Esophagus squamous epithelium (tissue), 5 donors: ENCODE measurements at places on chromosomes 4 and X. TPM values are rescaled to one million over a fixed set of nuclear protein-coding genes. Genes with fewer than 3 reads are reported as not detected.
A peak's percentile ranks its signal among the peaks of the same experiment; 100 is the strongest.

The MOB1B gene
- 17.9 TPM for total RNA-seq

GRCh38 chr4:150368667-150369066 lies 213.3 kb upstream of the MAB21L2 start:
- H3K36me3 ChIP-seq: no peaks in the 10 kb centered on the region
- H3K27me3 ChIP-seq: no peaks in the 10 kb centered on the region
- no peak overlapping the region for H3K27ac ChIP-seq

- DNase-seq: no peak
- no peaks in the 10 kb centered on the region for H3K36me3 ChIP-seq
- H3K4me3 ChIP-seq: no peak overlapping the region
- H3K27me3 ChIP-seq: no peaks in the 10 kb centered on the region
These were observed 56.7 kb upstream of the ENPP6 start for GRCh38 chr4:184274286-184274951.

DNA sequence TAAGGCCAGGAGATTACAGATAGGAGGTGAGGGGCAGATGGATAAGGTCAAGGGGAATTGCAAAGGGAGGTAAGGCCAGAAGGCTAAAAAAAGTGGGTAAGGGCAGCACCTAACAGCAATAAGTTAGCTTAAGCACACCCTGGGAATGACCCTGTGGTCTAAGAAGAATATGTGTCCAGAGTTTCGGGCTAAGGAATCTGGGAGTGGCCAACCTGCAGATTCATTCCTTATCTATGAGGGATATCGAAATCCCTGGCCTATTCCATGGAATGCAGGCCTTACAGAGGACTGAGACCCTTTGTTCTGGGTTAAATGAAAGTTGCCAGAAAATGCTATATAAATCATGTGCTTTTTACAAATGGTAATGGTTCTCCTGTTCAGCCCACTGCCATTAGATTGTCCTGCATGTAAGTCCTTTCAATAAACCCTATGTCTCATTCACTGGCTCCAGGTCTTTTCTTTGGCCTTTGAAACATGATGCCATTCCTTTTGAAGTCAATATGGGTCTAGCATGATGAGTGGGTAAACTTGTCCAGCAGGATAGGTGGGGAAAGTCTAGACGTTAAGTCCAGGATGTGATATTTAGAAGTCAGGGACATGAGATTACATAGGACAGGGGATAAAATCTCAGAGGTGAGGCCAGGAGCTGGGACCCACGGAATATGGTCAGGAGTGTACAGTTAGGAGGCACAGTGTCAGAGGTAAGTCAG lies 226.2 kb downstream of the TACR3 start:
- H3K27me3 ChIP-seq: no peaks in the 10 kb centered on the region
- no peak for DNase-seq
- no peaks in the 10 kb centered on the region for H3K4me1 ChIP-seq
- no peak overlapping the region for H3K27ac ChIP-seq
- no peak overlapping the region for H3K4me3 ChIP-seq

The DMP1 gene
- total RNA-seq: not detected

The XAGE1A gene
- not detected for total RNA-seq

- H3K4me3 ChIP-seq: no peak overlapping the region
- no peak overlapping the region for H3K27ac ChIP-seq
- H3K4me1 ChIP-seq: peaks cover 3% of the 10 kb centered on the region
- H3K27me3 ChIP-seq: no peaks in the 10 kb centered on the region
- peaks cover 29% of the 10 kb centered on the region for H3K36me3 ChIP-seq
These were observed 13.7 kb downstream of the IRF2 start for GRCh38 chr4:184460499-184461285.

The CXorf65 gene
- total RNA-seq: not detected

The PITX2 gene
- total RNA-seq: 0.66 TPM

The SEC24B gene
- 27.2 TPM for total RNA-seq

DNA sequence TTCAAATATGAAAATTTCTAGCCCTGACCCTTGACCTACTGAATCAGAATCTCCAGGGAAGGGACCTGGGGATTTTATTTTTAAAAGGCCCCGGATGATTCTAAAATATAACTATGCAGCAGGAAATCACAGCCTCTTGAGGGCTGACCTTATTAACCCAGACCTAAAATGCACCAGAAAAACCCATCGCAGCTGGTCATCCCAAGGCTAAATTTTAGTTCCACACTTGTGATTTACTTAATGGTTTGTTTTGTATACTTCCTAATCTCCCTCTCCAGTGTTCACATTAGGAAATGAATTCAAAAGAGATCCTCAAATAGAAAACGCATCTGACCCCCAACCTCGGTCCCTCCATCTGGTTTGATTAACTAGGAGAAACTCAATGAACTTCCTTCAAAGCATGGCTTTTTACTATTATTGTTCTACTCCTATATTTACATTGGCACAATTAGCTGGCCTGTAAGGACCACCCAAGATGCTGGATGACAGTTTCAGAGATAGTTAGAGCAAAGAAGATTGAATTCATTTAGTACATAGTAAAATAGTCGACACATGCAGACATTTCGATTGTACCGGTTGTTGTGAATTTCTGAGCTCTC lies 147.8 kb upstream of the MED14 start:
- H3K36me3 ChIP-seq: no peaks in the 10 kb centered on the region
- H3K4me3 ChIP-seq: no peak overlapping the region
- DNase-seq: no peak
- no peaks in the 10 kb centered on the region for H3K27me3 ChIP-seq

DNA sequence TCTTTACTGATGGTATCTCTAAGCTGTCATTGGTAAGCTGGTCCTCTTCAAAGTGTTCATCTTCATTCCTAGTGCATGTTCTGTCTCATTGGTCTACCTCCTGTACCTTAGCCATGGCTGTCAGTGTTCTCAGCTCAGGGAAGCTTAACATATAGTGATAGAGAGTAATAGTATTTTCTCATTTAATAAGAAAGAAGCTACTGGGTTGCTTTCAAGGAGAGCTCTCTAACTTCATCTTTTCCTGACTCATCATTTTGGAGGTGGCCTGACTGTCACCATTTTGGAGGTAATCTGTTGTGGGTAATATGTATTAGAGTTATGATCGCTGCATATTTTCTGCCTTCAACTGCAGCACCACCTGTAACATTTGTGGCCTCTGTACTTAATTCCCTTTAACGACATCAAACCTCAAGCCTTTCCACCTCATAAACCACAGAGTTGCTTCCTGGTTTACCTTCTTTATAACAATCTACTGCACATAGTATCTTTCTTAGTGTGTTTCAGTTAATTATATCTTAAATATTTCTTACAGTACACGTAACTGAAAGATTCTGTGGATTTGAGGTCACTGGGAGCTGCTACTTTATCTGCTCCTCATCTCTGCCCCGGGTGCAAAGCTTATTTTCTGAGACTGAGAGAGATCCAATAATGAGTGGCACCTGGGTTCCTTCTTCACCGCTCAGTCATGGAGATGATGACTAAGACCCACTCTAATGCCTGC lies 474.0 kb upstream of the TECRL start:
- H3K4me3 ChIP-seq: no peak overlapping the region
- no peaks in the 10 kb centered on the region for H3K4me1 ChIP-seq
- DNase-seq: no peak
- H3K27ac ChIP-seq: no peak overlapping the region
- no peaks in the 10 kb centered on the region for H3K27me3 ChIP-seq

- H3K4me1 ChIP-seq: peaks cover 13% of the 10 kb centered on the region
- no peaks in the 10 kb centered on the region for H3K36me3 ChIP-seq
- H3K27me3 ChIP-seq: no peaks in the 10 kb centered on the region
- no peak overlapping the region for H3K27ac ChIP-seq
- H3K4me3 ChIP-seq: no peak overlapping the region
- DNase-seq: no peak
These were observed 157.2 kb upstream of the USP9X start for GRCh38 chrX:40928076-40928475.

The UCP1 gene
- not detected for total RNA-seq

The PCDH10 gene
- not detected for total RNA-seq

DNA sequence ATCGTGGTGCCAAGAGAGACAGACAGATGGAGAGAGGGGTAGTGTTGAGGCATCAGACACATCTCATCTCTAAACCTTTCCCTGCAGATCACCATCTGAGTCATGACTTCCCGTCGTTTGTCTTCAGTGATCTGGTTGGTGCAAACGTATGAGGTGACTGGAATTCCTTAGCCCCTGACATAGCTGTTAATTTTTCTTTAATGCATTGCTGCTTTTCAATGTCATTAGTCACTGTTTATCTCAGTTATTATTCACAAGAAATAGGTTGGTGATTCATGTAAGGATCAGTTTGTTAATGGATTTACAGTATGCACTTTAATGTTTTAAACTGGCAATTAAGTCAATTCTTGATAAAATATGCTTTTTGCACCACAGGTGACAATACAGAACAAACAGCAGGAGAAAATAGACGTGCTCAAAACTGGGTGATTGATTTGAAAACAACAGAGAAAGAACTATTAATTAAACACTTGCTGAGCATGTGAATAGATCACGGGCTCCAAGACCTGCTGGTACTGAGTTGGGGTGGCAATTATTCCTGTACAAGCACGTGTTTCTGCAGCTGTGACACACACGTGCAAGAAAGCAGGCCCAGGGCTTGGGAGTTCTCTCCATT lies 1.3 kb upstream of the TMEM154 start:
- no peak for DNase-seq
- H3K4me1 ChIP-seq: peaks cover 75% of the 10 kb centered on the region
- no peak overlapping the region for H3K4me3 ChIP-seq
- H3K27ac ChIP-seq: peak overlapping the region; percentile 89

The VEGFD gene
- 0.61 TPM for total RNA-seq

The RTL3 gene
- total RNA-seq: 0.19 TPM

GRCh38 chr4:148021686-148022085 lies 289.8 kb downstream of the ARHGAP10 start:
- H3K27me3 ChIP-seq: no peaks in the 10 kb centered on the region
- no peak for DNase-seq
- H3K36me3 ChIP-seq: no peaks in the 10 kb centered on the region
- H3K4me1 ChIP-seq: peaks cover 43% of the 10 kb centered on the region

DNA sequence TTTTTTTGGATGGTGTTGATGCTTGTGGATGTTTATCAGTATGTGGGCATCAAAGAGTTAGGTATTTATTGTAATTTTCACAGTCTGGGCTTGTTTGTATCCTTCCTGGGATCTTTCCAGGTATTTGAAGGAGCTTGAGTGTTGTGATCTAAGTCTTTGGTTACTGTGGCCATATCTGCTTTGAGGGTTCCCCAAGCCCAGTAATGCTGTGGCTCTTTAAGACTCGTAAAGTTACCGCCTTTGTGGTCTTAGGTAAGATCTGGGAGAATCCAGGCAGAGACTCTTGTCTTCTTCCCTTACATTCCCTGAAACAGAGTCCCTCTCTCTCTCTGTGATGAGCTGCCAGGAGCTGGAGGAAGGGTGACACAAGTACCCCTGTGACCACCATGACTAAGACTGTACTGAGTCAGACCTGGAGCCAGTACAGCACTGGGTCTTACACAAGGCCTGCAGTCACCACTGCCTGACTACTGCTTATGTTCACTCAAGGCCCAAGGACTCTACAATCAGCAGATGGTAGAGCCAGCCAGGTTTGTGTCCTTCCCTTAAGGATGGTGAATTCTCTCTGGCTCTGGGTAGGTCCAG lies 62.2 kb downstream of the FMR1NB start:
- no peak overlapping the region for H3K27ac ChIP-seq
- DNase-seq: no peak
- H3K4me1 ChIP-seq: no peaks in the 10 kb centered on the region
- H3K4me3 ChIP-seq: no peak overlapping the region
